ENCODE measurements at places on chromosomes 2 and 18.

DNA sequence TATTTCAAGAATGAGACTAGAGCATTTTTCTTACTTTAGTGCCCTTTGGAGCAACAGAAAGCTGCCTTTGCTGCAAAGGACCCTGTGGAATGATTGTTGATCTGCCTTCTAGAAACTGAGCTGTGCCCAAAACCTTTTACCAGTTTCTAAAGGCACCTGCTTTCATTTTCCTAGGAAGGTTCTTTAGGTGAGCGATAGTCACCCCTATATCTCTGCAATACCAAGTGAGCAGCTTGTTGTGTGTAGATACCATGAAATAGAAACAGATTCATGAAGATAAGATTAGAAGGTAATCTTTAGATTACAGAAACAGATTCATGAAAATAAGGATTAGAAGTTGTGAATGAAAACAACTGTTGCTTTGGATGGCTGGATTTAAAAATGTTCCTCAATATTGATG, 202.3 kb downstream of the PLCL1 start:
- no peak for DNase-seq

DNA sequence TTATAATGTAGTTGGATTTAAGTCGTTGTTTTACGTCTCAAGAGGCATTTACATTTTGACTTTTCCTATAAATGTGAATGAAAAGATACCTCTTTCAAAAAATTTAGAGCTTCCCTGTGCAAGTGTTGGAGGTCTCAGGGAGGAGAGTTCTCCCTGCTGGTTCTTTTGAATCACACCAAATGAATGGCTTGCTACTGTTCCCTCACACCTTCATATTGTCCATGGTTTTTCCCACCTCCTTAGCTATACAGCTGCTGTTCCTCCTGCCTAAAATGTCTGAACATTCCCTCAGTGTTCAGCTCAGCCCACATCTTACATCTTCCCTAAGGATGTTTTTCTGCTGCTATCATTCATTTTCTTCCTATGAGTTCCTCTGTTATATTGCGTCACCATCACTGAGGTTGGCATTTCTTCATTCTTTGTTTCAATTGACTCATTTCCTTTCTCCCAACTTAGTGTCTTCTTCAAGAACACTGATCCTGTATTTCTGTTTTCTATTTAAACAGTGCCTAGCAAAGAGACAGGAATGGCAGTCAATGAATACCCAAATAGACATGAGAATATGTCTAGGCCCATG, 46.0 kb downstream of the COX7A2L start:
- DNase-seq = no peak

DNA sequence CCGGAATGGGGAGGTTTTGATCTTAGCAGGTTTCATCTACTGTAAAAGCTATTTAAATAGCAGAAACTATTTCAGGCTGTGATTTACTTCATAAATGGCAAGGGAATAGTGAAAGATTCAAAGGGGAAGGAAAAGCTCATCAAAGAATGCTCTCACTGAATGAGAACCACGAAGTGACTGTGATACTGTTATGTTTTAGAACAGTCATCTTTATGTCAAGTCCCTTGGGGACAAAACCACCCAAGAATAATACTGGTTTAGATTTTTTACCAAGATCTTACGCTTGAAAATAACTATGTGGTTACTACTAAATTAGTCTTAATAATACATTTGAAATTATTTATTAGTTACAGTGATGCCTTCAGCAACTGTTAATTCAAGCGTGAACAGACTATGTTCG, 28.1 kb downstream of the FARSB start:
- no peak for DNase-seq

DNA sequence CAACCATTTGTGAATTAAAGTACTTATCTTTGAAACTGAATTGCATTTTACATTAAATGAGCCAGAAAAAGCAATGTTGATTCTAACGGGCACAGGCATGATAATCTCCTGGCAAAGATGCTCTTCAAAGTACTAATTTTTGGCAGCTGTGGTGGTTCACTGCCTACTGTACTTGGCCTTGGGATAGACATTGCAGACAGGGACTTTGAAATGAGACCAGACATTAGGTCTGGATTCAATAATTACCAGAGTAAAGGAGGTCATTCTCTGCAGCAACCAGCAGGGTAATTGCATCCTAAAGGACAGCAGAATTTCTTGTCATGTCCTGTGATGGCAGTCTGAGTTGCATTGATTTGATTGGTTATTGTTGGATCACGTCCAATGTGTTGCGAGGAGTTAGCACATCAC, 986.5 kb downstream of the TDRD15 start:
- no peak for DNase-seq

GRCh38 chr2:161170958-161171932, 11.0 kb downstream of the TANK start:
- peak; percentile 3 for DNase-seq

- no peak for DNase-seq
Measured at GRCh38 chr2:239836021-239836765, 188.9 kb downstream of the NDUFA10 start.
